ENCODE measurements at places on chromosomes 5 and 9. TPM values are rescaled to one million over a fixed set of nuclear protein-coding genes. Genes with fewer than 3 reads are reported as not detected.

GRCh38 chr9:73125651-73126050, 26.0 kb upstream of the ANXA1 start:
- no peak for DNase-seq

GRCh38 chr5:173835661-173836060, 52.5 kb upstream of the CPEB4 start:
- DNase-seq, result no peak

DNA sequence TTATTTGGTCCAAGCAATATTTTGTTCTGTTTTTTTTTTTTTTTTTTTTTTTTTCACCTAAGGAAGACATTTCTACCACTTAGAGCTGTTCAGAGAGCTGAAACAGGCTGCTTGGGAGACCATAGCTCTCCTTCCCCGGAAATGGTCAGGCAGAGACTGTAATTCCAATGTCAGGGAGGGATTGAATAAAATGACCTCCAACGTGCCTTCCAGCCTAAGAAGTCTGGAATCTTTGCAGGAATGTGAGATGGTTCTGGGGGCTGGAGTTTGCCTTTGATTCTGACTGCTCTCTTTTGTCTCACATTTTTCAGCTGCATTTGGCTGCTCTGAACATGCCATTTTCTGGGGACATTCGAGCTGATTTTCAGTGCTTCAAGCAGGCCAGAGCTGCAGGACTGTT, 38.3 kb upstream of the TGFBR1 start:
- DNase-seq, result no peak

- DNase-seq, result no peak
These were observed 416.3 kb downstream of the NR2F1-AS1 start for GRCh38 chr5:93164690-93165089.

The ENTPD2 gene
- total RNA-seq, result 0.34 TPM

DNA sequence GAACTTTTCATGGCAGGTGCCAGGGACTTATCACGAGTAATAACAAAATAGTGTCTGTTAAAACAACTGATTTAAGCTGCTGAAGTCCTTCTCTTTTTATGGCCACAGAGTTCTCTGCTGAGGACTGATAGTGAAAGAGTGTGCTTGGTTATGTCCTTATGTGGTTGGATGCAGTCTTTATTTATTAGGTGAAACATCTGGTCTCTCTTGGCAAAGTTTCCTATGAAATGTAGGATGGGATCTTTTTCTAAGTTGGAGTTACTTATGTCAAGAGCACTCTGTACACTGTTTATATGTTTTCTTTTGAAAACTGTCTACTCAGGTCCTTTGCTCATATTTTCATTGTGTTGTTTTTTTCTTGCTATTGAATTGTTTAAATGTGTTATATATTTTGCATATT, 1816.1 kb upstream of the C9orf72 start:
- no peak for DNase-seq

- DNase-seq, result no peak
These were observed 75.4 kb downstream of the NREP start for GRCh38 chr5:111681414-111682120.

- peak; percentile 76 for DNase-seq
These were observed 28.1 kb downstream of the NEK6 start for GRCh38 chr9:124285903-124286291.

DNA sequence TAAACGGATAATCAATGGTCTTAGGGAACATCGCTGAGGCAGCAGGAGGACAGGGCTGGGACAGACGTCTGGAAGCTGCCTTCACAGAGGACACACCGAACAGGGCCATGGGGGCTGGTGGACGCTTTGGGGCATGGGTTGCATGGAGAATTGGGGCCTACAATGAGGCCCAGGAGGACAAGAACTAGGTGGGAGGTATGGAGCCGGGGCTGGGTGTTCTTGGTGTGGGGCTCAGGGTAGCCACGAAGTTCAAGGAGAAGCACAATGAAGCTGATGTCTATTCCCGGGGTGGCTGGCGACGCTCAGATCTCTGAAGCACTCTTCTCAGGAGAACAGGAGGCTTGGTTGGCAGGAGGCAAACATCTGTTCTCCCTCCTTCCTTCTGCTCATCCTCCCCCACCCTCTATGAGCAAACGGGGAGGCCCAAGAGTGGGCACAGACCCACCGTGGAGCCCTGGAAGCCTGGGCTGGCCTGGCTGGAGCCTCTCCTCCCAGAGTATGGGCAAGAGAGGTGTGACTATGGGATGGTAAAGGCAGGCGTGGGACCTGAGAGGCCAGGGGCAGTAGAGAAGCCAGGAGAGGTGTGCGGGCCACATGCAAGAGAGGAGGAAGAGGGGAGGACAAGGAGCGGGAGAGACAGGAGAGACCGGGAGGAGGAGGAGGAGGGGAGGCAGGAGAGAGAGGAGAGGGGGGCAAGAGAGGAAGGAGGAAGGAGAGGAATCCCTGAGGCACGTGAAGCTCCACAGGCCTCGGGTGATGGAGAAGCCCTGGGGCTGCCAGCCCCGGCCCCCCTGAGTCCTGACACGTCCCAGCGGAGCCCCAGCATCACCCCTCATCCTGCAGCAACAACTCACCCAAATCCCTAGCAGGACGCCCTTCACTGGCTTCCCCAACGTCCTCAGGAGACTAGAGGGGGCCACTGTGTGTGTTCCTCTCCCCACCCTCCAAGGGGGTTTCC, 159.1 kb downstream of the OLFM1 start:
- DNase-seq, result no peak

GRCh38 chr5:172223901-172224873, 30.2 kb downstream of the EFCAB9 start:
- peak; percentile 46 for DNase-seq

The ARL10 gene
- 11.0 TPM for total RNA-seq

- DNase-seq, result no peak
These were observed 53.5 kb upstream of the PTPN3 start for GRCh38 chr9:109551651-109552050.

DNA sequence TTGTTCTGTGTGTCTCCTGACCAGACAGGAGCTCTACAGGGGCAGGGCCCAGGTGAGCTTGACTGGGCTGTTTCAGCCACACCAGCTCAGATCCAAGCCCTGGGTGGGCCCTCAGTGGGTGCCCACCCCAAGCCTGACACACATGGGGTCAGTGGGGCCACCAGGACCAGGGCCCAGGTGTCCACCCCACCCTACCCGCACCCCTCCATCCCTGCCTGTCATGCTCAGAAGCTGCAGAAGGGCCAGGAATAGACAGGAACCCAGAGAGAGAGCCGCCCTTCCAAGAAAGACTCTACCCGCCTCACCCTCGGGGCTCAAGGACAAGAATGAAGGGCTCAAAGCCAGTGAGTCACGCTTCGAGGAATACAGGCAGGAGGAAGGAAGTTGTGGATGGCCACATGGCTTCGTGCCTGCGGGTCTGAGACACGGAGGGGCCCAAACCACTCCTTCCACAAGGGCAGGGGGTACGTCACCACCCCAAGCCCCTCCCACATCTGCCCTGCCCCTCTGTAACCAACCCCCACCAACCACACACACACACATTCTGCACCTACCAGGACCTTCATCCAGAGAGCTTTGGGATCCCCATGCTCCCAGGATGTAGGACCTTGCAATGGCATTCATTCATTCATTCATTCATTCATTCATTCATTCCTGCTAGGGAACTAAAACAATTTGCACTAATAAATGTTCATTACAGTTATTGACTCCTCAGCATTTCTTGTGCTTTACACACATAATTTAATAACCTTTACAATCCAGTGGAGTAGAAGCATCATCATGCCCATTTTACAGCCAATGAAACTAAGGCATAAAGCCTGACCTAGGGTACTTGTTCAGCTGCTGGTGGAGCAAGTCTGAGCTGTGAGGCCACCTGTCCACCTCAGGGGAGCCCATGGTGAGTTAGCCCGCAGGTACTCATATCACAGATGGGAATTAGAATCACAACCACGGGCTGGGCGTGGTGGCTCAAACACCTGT, 55.9 kb upstream of the STXBP1 start:
- peak; percentile 93 for DNase-seq

- DNase-seq, result no peak
These were observed 64.9 kb upstream of the LIFR start for GRCh38 chr5:38621331-38621730.

DNA sequence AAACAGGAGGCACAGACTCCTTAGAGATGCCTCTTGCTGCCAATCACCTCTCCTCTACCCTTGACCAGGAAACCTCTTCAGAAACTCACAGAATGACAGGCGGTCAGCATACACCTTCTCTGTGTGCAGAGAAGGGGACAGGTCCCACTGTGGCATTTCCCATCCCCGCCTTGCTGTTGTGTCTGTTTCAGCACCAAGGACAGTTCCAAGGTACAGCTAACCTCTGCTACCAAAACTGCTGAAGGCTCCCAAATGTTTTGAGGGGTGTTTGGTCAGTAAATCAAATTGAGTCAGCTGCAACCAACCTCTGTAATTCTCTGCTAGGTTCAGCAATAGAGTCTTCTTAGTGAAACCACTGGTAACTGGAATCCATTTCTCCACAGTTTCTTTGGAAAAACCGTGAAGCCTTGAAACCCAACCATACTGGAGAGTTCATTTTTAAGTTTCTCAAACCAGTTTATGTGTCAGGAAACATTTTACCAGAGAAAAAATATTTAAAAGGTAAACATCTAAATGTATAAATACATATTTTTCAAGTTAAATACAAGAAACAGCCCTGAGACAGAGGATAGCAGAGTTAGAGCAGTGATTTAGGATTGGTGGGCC, 122.0 kb downstream of the DRD1 start:
- peak; percentile 59 for DNase-seq

DNA sequence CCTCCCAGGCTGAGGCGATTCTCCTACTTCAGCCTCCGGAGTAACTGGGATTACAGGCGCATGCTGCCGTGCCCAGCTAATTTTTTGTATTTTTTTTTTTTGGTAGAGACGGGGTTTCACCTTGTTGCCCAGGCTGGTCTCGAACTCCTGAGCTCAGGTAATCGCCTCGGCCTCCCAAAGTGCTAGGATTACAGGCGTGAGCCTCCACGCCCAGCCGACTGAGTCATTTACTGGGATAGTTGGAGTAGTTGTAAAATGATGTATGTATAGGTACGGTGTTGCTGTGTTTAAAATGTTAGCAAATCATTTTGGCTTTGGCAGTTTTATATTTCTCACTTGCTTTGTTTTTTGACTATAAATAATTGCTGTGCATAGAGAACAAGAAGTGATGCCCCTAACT, 209.4 kb downstream of the ADAMTSL1 start:
- DNase-seq, result no peak

The PCDHGB2 gene
- 0.13 TPM for total RNA-seq

GRCh38 chr5:112614986-112615385, 122.7 kb upstream of the APC start:
- DNase-seq, result no peak

The PCDHGA8 gene
- not detected for total RNA-seq

DNA sequence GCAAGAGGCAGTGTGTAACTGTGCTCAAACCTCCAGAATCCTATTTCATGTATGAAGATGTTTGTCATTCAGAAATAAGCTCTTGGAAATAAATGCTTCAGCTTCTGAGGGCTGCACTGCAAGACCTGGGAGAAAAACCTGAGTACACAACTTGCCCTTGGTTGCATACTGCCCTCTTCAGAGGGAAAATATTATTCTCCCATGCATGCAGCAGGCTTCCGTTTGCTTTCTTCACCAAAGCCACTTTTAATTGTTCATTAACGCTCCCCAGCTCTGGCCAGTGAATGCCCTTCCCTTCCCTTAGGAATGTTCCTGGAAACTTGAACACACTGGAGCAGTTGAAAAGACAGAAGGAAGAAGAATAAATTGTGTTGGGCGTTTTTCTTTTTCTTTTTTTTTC, 2.5 kb upstream of the WHRN start:
- peak; percentile 46 for DNase-seq

- DNase-seq, result no peak
These were observed 2096.3 kb upstream of the C9orf72 start for GRCh38 chr9:29669613-29670012.

The CENPK gene
- 110 TPM for total RNA-seq

DNA sequence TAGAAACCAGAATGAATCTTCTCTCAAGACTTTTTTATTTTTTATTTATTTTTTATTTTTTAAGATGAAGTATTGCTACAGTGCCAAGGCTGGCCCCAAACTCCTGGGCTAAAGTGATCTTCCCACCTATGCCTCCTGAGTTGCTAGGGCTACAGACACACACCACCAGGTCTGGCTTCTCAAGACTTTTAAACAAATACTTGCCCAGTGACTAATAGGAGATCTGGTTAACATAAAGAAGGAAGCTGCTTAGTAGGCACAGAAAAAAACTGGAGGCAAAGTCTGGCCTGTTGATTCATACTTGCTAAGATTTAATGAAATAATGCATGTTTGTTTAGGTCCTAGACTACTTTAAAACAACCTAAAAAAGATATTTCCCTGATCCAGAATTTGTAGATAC, 43.8 kb downstream of the SLC38A9 start:
- no peak for DNase-seq

- no peak for DNase-seq
These were observed 90.1 kb downstream of the GOLPH3 start for GRCh38 chr5:32083981-32084430.

The PLPP7 gene
- not detected for total RNA-seq

DNA sequence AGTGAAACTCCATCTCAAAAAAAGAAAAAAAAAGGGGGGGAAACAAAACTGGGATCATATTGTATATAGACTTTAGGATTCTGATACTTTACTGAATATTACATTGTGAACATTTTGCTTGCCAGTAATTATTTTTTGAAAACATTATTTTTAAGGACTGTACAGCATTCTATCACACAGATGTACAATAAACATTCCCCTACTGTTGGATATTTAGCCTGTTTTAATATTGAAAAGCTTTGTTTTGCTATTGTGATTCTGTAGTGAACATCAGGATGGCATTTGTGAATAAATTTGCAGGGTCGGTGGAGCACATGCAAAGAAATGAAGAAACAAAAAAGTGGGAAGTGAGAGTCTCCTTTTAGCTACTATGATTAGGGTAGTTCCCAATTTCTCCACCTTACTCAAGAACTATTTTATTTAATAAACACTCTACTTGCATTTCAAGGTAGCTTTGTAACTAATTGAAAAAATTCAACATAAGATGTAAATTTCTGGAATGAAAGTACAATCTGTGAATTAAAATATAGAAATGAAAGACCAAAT, 18.7 kb downstream of the RASGRF2 start:
- no peak for DNase-seq

- no peak for DNase-seq
These were observed 435.6 kb upstream of the CDH9 start for GRCh38 chr5:27474047-27474309.

The FAM169A gene
- total RNA-seq, result 3.8 TPM

DNA sequence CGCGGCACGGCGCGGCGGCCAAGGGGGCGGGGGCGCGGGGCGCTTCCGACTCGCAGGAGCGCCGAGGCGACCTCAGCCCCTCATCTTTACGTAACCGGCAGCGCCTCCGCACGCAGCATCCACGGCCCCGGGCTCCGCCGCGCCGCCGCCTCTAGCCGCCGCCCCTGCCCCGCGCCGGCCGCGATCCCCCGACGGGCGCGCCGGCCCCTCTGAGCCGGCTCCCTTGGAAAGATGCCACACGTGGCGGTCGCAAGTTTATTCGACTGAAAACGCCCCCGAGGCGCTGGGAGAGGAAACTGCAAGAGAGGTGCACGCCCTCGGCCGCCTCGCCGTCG, 1.0 kb downstream of the KLF9 start:
- no peak for DNase-seq

The TMED7 gene
- 48.9 TPM for total RNA-seq

DNA sequence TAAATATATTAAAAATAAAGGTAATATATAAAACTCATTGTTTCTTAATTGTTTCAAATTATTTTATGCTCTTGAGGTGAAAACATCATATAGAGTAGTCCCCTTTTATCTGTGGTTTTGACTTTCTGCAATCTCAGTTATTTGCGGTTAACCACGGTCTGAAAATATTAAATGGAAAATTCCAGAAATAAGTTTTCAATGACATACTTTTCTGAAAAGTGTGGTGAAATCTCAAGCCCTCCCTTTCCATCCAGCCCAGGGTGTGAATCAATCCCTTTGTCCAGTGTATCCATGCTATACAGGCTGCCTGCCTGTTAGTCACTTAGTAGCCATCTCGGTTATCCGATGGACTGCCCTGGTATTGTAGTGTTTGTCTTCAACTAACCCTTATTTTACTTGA, 546.7 kb upstream of the DMAC1 start:
- DNase-seq, result no peak
